ENCODE measurements at places on chromosomes 6 and 20.

GRCh38 chr20:63520934-63521601 lies 503 bp downstream of the PPDPF start:
- peak; percentile 55 for DNase-seq

- no peak for DNase-seq
Measured at GRCh38 chr20:59039233-59039632, 3.4 kb downstream of the PRELID3B start.

- no peak for DNase-seq
Measured at GRCh38 chr6:162620073-162620472, 107.5 kb downstream of the PRKN start.

DNA sequence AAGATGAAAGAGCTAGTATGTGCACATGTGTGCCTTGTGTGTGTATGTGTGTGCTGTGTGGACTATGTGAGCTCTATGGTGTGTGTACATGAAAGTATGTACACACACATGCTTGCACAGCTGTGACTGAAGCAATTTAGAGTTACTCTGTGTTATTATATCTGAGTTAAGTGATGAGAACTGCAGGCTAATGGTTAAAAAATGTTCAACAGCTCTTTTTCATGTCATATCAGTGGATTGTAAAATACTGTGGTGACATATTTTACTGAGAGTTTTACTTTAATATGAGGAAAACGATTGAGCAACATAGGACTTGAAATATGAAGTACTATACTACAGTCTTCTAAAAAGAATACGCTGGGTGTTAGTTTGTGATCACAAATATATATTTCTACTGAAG lies 195.7 kb upstream of the KCNK16 start:
- DNase-seq, result no peak

GRCh38 chr6:11043378-11043960 lies 636 bp downstream of the ELOVL2 start:
- DNase-seq, result no peak

GRCh38 chr6:78701407-78701806 lies 165.9 kb upstream of the IRAK1BP1 start:
- DNase-seq, result no peak

DNA sequence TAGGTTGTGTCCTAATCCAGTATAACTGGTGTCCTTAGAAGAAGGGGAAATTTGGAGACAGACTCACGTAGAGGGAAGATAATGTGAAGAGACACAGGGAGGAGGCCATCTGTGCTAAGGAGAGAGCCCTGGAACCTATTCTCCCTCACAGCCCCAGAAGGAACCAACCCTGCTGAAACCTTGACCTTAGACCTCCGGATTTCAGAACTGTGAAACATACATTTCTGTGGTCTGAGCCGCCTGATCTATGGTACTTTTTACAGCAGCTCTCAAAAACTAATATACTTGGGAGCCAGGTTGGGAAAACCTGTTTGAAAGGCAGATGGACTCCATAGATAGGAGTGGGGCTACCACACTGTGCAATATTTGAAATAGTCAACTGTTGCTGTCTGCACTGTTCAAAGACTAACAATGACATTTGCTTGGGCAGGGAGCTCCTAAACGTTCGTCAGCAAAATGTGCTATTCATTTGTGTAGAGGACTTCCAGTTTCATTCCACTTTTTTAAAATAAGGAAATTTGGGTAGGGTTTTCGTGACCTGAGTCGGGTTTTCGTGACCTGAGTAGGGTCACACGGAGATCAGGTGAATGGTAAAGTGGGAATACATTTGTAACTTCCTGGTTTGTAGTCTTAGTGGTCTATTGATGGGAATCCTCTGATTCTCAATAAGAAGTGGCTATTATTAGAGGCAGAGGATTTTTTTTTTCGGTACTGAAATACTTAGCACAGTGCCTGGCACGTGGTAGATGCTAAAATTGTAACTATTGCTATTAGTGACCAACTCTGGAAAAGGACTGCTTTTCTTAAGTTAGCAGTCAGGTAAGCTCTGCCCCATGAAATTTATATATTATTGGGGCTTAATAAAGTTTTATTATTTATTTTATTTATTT lies 11.4 kb downstream of the TAGAP start:
- no peak for DNase-seq

GRCh38 chr20:63330084-63330760 lies 30.9 kb downstream of the CHRNA4 start:
- DNase-seq, result no peak

DNA sequence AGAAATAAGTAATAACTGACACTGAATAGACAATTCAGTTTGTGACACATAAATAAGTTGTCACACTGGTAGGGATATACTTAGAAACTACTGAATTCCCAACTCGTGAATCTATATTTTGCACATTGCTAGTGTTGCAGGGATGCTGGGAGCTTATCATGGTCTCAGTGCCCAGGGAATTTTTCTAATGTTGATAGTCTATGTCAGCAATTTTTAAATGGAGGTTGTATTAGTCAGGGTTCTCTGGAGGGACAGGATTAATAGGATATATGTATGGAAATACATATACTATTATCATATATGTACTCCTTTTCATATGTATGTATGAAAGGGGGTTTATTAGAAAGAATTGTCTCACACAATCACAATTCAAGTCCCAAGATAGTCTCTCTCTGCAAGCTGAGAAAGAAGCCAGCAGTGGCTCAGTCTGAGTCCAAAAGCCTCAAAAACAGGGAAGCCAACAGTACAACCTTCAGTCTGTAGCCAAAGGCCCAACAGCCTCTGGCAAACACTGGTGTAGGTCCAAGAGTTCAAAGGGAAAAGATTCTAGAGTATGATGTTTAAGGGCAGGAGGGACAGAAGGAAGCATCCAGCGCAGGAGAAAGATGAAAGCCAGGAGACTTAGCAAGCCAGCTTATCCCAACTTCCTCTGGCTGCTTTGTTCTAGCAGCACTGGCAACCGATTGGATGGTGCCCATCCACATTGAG lies 980.9 kb upstream of the GJE1 start:
- DNase-seq, result no peak

GRCh38 chr6:116271149-116271708 lies 8.5 kb downstream of the TSPYL1 start:
- no peak for DNase-seq

DNA sequence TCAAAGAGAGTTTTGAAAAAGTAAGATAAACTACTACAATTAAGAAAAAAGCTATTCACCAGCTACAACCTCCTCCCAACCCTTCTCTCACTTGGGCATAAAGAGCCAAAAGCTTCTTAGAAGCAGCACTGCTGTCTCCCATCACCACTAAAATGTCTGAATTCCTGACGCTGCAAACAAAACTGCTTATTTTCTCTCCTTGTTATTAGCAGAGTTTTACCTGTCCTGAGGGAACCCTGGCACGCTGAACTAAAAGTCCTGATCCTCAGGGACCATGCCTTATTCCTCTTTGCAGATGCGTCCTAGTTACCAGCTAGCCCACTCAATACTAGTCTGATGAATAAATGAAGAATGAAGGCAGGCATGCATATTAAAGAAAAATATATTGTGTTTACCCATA lies 1.1 kb downstream of the HACE1 start:
- DNase-seq, result no peak

DNA sequence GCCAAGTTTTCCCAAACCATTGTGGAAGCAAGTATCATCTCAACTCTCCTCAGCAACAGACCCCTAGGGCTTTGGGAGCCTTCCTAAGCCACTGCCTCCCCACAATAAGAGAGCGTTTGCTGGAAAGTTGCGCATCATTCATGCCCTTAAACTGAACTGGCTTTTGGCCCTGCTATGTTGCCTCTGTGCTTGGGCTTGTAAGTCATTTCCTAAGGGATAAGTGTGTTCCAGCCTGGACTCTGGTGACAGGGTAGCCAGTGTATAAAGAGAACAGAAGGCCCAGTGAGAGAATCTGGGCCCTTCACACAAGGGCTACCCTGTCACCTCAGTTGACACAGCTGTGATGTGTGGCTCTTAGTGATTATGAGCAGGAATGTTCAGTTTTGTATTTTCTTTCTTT lies 77.8 kb downstream of the COL9A1 start:
- peak; percentile 10 for DNase-seq

GRCh38 chr6:89951574-89952104 lies 57.4 kb downstream of the GJA10 start:
- no peak for DNase-seq

DNA sequence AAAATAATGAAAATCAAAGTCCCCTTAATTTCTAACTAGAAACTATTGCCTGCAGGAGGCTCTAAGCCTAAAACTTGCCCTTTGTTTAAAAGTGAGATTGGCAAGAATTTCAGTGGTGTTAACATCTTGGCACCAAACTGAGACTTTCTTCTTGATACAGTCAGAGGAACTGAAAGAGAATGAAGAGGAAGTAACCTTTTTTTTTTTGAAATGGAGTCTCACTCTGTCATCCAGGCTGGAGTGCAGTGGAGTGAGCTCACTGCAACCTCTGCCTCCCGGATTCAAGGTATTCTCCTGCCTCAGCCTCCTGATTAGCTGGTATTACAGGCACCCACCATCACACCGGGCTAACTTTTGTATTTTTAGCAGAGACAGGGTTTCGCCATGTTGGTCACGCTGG lies 3.6 kb downstream of the DOP1A start:
- no peak for DNase-seq

GRCh38 chr6:103236923-103237322 lies 1622.8 kb downstream of the HACE1 start:
- no peak for DNase-seq

DNA sequence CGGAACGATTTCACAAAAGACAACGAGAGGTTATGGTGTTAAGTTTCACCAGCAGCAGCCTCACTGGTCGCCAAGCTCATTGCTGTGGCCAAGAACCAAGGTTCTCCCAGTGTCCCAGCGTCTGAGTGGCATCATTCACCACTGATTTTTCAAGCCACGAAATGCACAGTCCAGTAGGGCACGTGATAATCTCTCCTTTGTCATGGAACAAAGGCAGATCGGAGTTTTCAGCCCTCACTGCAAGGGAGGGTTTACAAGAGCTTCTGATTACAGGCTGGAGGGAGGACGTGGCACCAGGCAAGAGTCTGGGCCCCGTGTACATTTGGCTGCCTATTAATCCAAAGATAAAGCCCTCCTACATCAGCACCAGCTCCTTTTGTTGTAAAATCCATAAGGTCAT lies 2.0 kb downstream of the CD24 start:
- no peak for DNase-seq

- DNase-seq, result no peak
Measured at GRCh38 chr20:4764805-4765204, 43.1 kb downstream of the PRND start.

GRCh38 chr6:7003041-7003440 lies 104.7 kb upstream of the RREB1 start:
- DNase-seq, result no peak

DNA sequence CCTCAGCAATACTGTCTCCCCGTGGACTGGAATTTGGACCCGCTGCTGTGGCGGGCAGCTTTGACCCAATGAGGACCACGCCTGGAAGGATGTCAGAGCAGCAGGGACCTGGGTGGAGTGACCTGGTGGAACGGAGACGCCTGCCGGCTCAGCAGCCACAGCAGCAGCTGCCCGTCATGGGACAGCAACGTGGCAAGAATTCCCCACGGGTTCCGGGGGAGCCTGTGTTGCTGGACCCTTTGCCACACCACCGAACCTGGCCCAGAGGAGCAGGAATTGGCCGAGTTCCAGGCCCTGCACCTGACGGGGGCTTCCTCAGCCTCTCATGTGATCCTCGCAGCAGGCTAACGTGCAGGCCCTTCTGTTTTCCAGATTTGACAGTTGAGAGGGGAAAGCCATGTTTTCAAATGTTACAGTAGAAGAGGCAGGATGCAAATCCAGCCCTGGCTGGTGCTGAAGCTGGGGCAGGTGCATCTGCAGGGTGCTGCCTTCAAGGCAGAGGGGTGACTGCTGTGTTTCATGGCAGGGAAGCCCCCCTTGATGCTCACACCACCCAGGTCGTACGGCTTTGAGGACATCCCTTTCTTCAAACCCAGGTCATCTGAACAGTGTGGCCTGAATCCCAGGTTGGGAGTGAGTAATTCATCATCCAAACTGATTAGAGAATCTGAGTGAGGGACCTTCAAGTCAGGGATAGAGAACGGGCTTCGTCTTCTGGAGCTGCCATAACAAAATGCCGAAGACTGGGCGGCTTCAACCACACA lies 93.4 kb downstream of the THBS2 start:
- DNase-seq, result no peak

GRCh38 chr6:160027076-160027475 lies 58.2 kb downstream of the IGF2R start:
- no peak for DNase-seq

DNA sequence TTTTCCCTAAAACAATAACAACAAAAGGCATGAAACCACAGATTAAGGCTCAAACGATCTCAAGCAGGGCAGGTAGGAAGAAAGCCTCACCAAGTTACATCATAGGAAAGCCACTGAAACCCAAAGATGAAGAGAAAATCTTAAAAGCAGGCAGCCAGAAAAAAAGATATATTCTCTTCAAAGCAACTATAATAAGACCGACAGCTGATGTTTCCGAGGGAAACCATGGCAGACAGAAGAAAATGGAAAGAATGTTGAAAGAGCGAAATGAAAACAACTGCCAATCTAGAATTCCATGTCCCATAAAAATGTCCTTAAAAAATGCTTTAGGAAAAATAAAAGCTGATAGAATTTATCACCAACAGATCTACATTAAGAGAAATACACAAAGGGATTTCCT lies 161.5 kb upstream of the THBS2 start:
- no peak for DNase-seq

- DNase-seq, result no peak
Measured at GRCh38 chr6:3612341-3613041, 139.0 kb downstream of the PXDC1 start.

DNA sequence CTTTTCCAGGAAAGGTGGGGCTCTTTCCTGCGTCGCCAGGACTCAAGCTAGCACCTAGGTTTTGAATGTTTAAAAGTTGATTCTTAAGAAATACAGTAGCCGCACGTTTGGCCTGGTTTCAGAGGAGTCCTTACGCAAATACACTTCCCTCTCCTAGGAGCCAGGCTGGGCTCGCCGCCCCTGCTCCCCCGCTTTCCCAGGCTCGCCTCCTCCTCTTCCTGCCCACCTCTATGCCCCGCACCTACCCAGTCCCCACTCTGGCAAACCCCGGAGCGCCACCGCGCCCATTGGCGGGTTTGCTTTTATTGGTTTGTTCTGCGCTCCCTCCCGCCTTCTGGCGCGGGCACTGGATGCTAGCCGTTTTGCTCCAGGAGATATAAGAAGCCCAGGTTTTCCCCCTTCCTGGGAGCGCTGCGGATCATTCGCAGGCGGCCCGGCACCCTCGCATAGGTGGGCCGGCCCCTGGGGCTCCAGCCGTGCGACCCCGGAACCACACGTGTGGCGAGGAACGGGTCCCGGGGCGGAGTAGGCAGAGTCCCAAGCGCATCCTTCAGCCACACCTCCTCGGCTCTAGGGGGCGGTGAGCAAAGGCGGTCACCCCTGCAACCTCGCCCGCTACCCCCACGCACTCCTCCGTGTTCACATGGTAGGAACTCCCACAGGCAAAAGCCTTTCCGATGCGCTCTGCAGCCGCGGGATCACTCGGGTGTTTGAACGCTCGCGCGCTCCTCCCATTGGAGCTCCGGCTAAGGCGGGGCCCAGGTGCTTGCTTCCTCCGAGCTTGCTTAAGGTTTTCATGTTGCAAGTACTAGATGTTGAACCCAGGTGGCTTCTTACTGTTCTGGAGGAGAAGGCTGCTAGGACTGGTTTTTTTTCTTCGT lies 119.0 kb downstream of the RTN4IP1 start:
- no peak for DNase-seq

GRCh38 chr20:60271597-60271996 lies 313.4 kb downstream of the CDH26 start:
- DNase-seq, result no peak
